ENCODE measurements at places on chromosomes 2 and 18. TPM values are rescaled to one million over a fixed set of nuclear protein-coding genes. Genes with fewer than 3 reads are reported as not detected.

DNA sequence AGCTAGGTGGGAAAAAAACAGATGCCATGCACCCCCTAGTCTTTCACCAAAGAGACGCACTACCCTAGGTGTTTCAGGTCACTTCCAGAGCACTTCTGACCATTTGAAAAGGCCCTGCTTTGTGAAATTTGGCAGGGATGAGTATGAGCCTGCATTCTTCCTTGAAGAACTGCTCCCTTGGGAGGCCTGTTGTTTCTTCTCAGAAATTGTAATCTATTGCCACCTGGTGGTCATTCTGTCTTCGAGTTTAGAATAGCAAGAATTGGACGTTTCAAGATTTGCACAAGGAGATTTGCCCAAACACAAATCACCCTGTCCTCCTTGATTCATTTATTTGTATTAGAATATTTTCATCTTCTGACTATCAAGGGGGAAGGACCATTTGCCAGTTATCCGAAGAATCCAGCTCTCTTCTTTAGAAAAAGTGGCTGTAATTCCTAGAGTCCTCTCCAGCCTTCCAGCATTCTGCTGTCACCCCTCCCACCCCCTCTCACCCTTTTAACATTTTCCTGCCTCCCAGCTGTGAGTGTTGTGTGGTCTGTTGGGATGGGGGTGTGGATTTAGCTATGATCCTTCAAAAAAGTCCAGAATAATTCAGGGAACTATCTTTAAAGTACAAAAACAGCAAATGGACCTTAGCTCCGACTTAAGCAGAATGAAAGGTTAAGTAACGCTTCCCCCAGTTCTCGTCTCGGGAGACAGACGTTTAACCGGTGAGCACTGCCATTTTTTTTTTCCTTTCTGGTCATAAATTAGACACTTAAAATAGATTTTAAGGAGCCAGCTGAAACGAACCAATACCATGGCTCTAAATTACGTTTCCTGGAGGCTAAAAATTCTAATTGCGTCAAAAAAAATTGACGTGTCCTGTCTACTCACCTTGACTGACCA lies 3.7 kb upstream of the GAD1 start:
- H3K4me3 ChIP-seq: no peak overlapping the region
- peaks cover 3% of the 10 kb centered on the region for H3K4me1 ChIP-seq
- peak; percentile 93 for DNase-seq

DNA sequence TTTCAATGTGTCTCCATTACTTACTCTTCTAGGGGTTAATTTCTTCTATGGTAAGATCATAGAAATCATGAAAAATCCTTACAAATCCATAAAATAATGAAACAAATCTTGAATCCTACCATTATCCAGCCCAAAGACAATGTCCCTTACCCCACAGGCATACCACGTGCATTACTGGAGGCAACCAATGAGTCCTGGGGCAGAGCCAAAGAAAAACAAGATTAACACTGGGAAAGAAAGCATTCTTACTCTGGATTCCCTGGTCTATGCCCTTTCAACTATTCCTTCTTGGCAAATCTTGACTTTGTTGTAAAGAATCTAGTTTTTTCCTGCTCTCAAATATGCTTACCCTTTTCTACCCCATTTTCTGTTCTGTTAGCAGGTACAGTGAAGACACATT lies 3.1 kb upstream of the GALNT1 start:
- DNase-seq: peak; percentile 27
- H3K4me1 ChIP-seq: no peaks in the 10 kb centered on the region
- no peak overlapping the region for H3K4me3 ChIP-seq
- no peaks in the 10 kb centered on the region for H3K27me3 ChIP-seq
- no peaks in the 10 kb centered on the region for H3K36me3 ChIP-seq

DNA sequence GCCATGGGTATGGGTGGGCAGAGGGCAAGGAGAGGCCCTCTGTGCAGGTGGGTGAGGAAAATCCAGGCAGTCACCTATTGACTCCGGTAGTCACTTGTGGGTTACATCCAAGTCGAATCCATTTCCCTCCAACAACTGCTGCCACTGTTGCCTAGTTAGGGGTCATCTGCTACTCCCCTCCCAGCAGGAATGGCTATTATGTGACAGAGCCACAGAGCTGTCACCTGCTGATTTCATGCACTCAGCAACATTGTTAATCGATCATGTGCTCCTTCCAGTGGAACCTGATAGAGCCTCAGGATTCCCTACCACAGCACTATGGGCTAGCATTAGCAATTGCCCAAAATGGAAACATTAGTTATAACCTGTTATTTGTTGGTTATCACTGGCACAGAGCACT lies 31.4 kb downstream of the POLR1A start:
- no peaks in the 10 kb centered on the region for H3K27me3 ChIP-seq
- no peaks in the 10 kb centered on the region for H3K4me1 ChIP-seq
- no peak overlapping the region for H3K4me3 ChIP-seq
- no peak overlapping the region for H3K27ac ChIP-seq
- peaks cover 41% of the 10 kb centered on the region for H3K36me3 ChIP-seq

The NXPH2 gene
- not detected for total RNA-seq

- H3K36me3 ChIP-seq: no peaks in the 10 kb centered on the region
- DNase-seq: no peak
- no peak overlapping the region for H3K4me3 ChIP-seq
- H3K4me1 ChIP-seq: no peaks in the 10 kb centered on the region
Measured at GRCh38 chr2:78941751-78942150, 83.8 kb upstream of the REG3G start.

The RTN4 gene
- total RNA-seq: 560 TPM

DNA sequence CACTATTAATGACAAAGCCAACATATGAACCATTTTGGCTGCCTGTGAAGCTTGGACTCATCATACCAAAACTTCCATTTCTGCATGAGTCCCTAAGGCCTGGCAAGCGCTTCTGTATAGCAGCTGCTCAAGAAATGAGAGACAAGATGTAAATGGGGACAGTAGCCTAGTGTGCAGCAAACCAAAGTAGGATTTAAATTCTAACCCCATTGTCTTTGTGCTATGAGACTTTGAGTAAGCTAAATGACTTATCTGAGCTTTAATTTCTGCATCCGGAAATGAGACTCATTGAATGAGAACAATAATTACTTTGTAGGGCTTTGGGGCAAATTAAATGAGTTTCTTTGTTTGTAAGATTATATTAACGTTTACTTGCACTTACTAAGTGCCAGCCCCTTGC lies 536.4 kb upstream of the CDH7 start:
- no peaks in the 10 kb centered on the region for H3K27me3 ChIP-seq
- no peak for DNase-seq
- no peaks in the 10 kb centered on the region for H3K4me1 ChIP-seq
- no peak overlapping the region for H3K27ac ChIP-seq

- H3K4me1 ChIP-seq: no peaks in the 10 kb centered on the region
- no peak overlapping the region for H3K4me3 ChIP-seq
- no peaks in the 10 kb centered on the region for H3K27me3 ChIP-seq
Measured at GRCh38 chr2:141554810-141555209, 576.0 kb downstream of the LRP1B start.

The TUBA3E gene
- total RNA-seq: not detected

DNA sequence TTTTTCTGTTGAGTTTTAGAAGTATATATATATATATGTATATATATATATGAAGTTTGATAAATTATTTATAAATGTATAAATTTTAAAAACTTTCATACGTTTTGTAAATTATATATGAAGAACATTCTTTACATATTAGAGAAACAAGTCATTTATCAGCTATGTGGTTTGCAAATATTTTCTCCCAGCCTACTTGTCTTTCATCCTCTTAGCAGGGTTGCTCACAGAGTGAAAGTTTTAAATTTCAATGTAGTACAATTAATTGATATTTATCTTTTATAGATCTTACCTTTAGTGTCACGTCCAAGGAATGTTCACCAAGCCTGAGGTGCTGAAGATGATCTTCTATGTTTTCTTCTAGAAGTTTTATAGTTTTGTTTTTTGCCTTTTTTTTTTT lies 78.3 kb upstream of the HS6ST1 start:
- H3K4me1 ChIP-seq: no peaks in the 10 kb centered on the region
- H3K27ac ChIP-seq: no peak overlapping the region
- DNase-seq: peak; percentile 38
- no peaks in the 10 kb centered on the region for H3K36me3 ChIP-seq

GRCh38 chr2:20099780-20100179 lies 48.4 kb upstream of the LAPTM4A start:
- no peak overlapping the region for H3K4me3 ChIP-seq
- no peak overlapping the region for H3K27ac ChIP-seq
- peaks cover 8% of the 10 kb centered on the region for H3K27me3 ChIP-seq

The VAMP5 gene
- 69.5 TPM for total RNA-seq

DNA sequence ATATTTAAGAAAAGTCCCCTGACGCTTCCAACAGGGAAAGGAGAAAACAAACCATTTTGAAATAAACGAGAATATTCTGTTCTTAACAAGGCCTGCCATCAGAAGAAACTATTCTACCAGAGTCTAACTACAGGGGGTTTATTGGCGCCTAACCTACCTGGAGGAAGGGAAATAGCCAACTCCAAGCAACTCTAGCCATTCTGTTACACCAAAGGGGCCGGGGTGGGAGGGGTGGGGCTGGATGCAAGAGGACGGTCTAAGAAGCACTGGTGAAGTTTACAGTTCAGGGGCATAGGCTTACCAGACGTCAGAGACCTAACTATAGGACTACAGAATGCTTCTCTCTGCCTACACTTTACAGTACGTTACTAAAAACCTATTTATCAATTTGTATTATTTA lies 60.5 kb upstream of the GALNT5 start:
- no peak overlapping the region for H3K4me3 ChIP-seq
- no peaks in the 10 kb centered on the region for H3K36me3 ChIP-seq
- H3K27ac ChIP-seq: no peak overlapping the region
- H3K27me3 ChIP-seq: no peaks in the 10 kb centered on the region
- H3K4me1 ChIP-seq: peaks cover 2% of the 10 kb centered on the region

DNA sequence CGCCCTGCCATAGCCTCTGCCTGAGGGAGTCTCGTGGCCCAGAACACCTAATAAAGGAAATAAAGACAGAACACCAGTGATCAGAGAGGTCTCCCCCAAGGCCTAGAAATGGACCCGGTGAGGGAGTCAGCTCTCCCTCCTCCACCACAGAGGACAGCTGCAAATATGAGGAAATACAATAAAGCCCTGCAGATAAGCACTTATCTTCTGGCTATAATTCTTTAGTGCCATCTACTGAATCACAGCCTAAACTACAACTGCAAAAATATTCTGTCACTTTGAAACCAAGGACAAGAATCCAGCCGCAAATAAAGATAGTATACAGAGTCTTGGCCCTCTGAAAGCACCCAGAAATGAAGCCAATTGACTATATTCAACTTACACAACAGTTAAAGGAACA lies 42.4 kb upstream of the TACR1 start:
- H3K4me3 ChIP-seq: no peak overlapping the region
- no peaks in the 10 kb centered on the region for H3K36me3 ChIP-seq
- peak; percentile 13 for DNase-seq
- peak overlapping the region; percentile 18 for H3K27ac ChIP-seq
- peaks cover 7% of the 10 kb centered on the region for H3K4me1 ChIP-seq

DNA sequence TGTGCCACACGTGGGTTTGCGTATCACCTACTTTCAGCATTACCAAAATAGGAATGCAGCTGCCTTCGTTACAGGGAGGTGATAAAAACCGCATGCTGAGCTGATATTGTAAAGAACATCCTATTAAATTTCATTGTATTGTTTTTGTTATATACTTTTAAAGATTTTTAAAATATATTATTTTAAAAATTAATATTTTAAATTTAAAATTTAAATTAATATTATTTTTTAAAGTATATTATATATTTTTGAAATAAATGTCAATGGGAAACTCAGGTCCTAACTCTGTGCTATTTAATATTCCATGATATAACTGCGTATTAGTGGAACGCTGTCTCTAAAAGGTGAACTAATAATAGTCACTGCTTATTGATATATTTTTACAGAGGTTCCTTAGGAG lies 51.2 kb downstream of the CTNNA2 start:
- DNase-seq: no peak
- no peaks in the 10 kb centered on the region for H3K4me1 ChIP-seq
- H3K4me3 ChIP-seq: no peak overlapping the region
- no peak overlapping the region for H3K27ac ChIP-seq

GRCh38 chr2:190678444-190679162 lies 29.7 kb downstream of the NAB1 start:
- peaks cover 2% of the 10 kb centered on the region for H3K36me3 ChIP-seq
- no peaks in the 10 kb centered on the region for H3K4me1 ChIP-seq
- no peak for DNase-seq
- no peak overlapping the region for H3K4me3 ChIP-seq
- no peaks in the 10 kb centered on the region for H3K27me3 ChIP-seq

DNA sequence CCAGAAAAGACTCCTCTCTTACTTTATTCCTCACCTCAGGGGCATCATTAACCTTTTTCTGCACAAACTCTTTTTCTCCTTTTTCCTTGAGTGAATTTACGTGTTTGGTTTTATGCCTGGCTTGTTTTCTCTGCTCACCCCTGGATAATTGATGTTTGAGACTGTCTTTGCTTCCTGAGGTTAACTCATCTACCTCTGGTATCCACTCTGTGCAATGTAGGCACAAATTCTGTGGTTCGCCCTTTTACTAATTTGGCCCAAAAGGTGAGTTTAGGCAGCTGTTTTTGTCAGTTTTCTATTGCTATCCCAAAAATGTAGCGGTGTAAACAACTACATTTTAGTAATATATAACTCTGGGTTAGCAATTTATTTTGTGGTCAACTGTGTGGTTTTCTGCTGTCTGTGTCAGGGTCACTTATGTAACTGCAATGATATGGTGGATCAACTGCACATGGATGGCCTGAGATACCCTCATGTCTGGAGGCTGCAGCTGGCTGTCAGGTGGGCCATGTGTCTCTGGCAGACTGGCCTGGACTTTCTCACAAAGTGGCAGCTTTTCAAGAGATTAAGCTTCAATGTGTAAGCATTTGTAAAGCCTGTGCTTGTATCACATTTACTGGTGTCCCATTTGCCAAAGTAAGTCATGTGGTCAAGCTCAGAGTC lies 329.7 kb downstream of the FSIP2 start:
- no peak overlapping the region for H3K4me3 ChIP-seq
- no peak overlapping the region for H3K27ac ChIP-seq
- no peaks in the 10 kb centered on the region for H3K27me3 ChIP-seq

GRCh38 chr18:74182335-74182734 lies 34.0 kb downstream of the TIMM21 start:
- H3K4me1 ChIP-seq: no peaks in the 10 kb centered on the region
- no peak for DNase-seq
- no peak overlapping the region for H3K4me3 ChIP-seq

- no peaks in the 10 kb centered on the region for H3K36me3 ChIP-seq
- peaks cover 21% of the 10 kb centered on the region for H3K27me3 ChIP-seq
- no peaks in the 10 kb centered on the region for H3K4me1 ChIP-seq
- no peak overlapping the region for H3K4me3 ChIP-seq
- no peak overlapping the region for H3K27ac ChIP-seq
- peak; percentile 19 for DNase-seq
Measured at GRCh38 chr2:218046238-218046637, 22.8 kb upstream of the RUFY4 start.

DNA sequence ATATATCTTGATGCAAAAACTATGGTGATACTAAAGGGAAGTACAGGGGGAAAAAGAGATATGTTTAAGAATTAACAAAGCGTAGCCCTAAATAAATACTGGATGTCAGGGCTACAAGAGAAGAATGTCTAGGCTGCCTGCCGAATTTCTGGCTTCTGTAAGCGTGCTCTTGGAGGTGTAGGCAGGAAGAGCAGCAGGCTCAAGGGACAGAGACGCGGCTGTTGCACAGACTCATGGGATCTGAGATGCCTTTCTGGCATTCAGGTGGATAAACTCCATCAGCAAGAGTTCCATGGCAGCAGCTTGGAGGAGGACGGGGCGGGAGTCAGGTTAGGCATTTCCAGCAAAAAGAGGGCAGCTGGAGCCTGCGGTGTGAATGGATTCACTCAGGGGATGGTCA lies 123.2 kb upstream of the TWIST2 start:
- H3K27me3 ChIP-seq: no peaks in the 10 kb centered on the region
- H3K36me3 ChIP-seq: no peaks in the 10 kb centered on the region
- H3K4me1 ChIP-seq: peaks cover 14% of the 10 kb centered on the region
- H3K27ac ChIP-seq: no peak overlapping the region
